Cerebellum (tissue), 4 donors: ENCODE measurements at places on chromosomes 16 and 17. TPM values are rescaled to one million over a fixed set of nuclear protein-coding genes. Genes with fewer than 3 reads are reported as not detected.

Gene KCNJ2
- 5.4 TPM for total RNA-seq

Gene UMOD
- total RNA-seq, result not detected

Gene JUP
- 38.9 TPM for total RNA-seq

Gene KRTAP3-1
- total RNA-seq, result not detected

Gene RASL10B
- 5.3 TPM for total RNA-seq

Gene NAT9
- 22.0 TPM for total RNA-seq

Gene TMIGD1
- not detected for total RNA-seq

Gene SGCA
- total RNA-seq, result not detected

Gene CPHXL2
- not detected for total RNA-seq

Gene FZD2
- 4.4 TPM for total RNA-seq

Gene SMTNL2
- 5.6 TPM for total RNA-seq
